Choroid plexus epithelial cell (primary cell): ENCODE measurements at places on chromosomes 11 and 22.
A peak's percentile ranks its signal among the peaks of the same experiment; 100 is the strongest.

- DNase-seq, result no peak
Observed at GRCh38 chr11:46159680-46160079, 38.4 kb upstream of the PHF21A start.

DNA sequence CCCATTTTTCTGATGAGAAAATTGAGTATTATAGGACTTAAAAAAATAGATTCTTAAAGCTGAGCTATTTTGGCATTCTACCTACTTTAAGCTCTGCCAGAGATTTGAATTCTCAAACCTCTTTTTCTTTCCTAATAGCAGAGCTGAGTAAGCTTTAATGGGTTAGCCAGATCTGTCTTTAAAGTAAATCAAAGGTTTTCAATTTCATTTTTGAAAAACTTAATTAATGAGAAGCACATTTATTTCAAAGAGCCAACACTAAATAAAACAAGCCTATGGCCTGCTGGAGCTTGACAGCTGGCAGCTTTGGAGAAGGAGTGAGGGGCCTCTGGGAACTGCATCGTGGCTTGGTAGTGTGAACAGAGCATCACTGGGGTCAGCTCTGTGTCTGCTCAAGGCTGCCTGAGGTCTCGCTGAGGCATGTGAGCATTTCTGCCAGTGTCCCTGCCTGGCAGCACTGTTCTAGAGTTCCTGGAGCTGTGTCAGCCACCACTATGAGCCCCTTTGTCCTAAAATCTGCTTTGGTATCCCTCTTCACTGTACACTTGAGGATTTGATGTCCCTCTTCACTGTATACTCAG is 50.4 kb upstream of the PRSS23 start:
- DNase-seq, result no peak

GRCh38 chr11:79193663-79194310 is 247.0 kb downstream of the TENM4 start:
- no peak for DNase-seq

GRCh38 chr11:36278531-36279282 is 10.5 kb downstream of the COMMD9 start:
- peak; percentile 78 for DNase-seq

- no peak for DNase-seq
Observed at GRCh38 chr22:20575724-20576444, 68.5 kb downstream of the MED15 start.

- DNase-seq, result no peak
Observed at GRCh38 chr11:78429660-78430059, 12.0 kb upstream of the GAB2 start.

GRCh38 chr22:24323233-24323632 is 52.6 kb downstream of the SPECC1L start:
- DNase-seq, result no peak

- DNase-seq, result peak; percentile 59
Observed at GRCh38 chr11:9150501-9150900, 59.1 kb upstream of the SCUBE2 start.

GRCh38 chr11:8719211-8719649 is 36.6 kb downstream of the RPL27A start:
- DNase-seq, result peak; percentile 78

DNA sequence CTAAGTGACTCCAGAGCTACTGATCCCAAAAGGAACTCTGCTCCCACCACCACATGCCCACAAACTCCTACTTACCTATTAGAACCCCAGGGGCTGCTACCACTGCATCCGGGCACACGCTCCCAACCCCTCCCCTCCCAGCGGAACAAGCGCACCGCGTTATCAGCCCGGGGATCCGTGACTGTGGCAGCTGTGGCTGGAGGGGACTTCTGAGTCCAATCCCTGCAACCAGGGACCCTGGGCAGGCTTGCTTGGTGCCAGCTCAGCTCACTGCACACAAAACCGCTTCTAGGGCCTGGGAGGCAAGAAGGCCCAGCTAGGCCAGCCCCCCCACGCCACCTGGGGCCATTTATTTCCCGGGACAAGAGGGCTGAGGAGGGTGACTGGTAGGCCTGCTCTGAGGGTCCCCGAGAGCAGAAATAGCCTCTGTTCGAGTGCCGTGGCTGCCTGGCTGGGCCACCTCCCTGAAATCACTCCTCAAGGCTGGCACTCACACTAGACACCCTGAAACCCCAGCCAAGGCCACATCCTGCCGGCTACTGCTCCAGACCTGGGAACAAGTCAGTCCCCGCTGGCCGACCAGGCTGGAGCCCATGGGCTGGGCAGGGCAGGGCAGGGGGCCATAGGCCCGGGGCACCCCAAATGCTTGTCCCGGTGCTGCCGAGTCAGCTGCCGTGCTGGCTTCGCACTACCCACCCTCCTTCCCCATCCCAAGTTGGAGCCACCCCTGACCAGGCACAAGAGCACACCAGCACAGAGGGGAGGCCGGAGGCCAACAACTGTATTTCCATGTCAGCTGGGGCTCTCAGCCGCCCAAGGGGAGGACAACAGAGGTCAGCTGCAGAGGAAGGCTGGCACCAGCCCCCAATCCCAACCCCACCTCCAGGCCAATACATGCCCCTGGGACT is 1.9 kb upstream of the IFITM10 start:
- no peak for DNase-seq

GRCh38 chr22:46515208-46516111 is 22.0 kb downstream of the CELSR1 start:
- DNase-seq, result peak; percentile 40

DNA sequence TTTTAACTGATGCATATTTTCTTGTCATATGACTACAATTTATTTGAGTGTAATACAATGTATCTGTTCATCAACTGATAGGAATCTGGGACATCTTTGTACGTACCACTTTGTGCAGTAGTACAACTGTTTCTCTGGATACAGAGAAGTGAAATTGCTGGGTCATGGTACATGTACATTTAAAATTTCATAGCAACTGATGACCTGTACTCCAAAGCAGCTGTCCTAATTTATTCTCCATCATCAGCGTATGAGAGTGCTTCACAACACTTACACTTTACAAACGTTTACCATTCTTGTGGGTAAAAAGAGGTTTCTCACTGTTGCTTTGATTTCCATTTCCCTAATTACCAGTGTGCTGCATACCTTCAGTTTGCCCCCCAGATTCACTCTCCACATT is 552.8 kb upstream of the CADM1 start:
- DNase-seq, result no peak

GRCh38 chr22:20238536-20238900 is 29.6 kb downstream of the RTN4R start:
- peak; percentile 5 for DNase-seq

- no peak for DNase-seq
Observed at GRCh38 chr11:63761188-63761587, 7.4 kb downstream of the ZFTA start.

- DNase-seq, result peak; percentile 56
Observed at GRCh38 chr11:68550485-68550817, 89.9 kb downstream of the PPP6R3 start.

DNA sequence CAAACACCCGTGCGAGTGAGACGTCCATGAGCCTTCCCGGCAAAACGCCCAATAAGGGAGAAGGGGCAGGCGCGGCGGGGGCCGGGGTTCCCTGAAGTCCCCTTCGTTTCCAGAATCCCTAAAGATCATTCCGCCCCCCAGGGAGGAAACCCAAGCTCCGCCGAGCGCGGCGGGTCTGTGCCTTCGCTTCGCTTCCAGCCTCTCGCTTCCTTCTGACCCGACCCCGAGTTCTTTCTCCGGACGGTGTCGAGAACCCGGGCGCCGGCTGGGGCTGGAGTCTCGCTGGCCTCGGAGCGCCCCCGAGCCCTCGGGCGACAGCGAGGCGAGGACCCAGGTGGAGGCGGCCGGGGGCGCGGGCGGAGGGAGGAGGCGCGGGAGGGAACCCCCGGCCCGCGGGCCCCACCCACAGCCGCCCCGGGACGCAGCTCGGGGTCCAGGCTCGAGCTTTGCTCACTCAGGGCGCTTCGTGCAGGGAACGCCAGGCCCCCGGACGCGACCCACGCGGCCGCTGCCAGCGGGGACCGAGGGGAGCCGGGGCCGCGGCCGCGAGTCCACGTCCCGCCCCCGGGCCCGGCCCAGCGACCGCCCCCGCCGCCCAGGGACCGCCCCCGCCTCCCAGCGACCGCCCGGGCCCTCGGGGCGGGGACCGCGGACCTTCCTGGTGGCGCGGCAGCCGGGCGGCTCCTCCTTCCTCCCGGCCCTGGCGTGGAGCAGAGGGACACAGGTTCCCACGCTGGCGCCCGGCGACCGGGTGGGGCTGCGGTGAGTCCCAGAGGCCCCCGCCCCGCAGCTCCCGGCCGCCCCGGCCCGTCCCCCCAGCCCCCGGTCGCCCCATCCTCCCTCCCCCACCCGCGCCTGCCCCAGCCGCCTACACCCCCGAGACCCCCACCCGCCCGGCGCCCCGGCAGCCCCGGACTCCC is at the start of gene PGGHG:
TSS of gene PGGHG (plus strand) at position 649 of the 920 bp plus-strand sequence. CDS start 691 bp downstream, outside the sequence.
- no peak for DNase-seq

GRCh38 chr22:45185718-45186514 is 22.2 kb downstream of the NUP50 start:
- DNase-seq, result no peak

- peak; percentile 9 for DNase-seq
Observed at GRCh38 chr11:118374729-118375128, 15.3 kb downstream of the UBE4A start.

GRCh38 chr11:118448294-118448693 is 12.0 kb downstream of the KMT2A start:
- peak; percentile 62 for DNase-seq

DNA sequence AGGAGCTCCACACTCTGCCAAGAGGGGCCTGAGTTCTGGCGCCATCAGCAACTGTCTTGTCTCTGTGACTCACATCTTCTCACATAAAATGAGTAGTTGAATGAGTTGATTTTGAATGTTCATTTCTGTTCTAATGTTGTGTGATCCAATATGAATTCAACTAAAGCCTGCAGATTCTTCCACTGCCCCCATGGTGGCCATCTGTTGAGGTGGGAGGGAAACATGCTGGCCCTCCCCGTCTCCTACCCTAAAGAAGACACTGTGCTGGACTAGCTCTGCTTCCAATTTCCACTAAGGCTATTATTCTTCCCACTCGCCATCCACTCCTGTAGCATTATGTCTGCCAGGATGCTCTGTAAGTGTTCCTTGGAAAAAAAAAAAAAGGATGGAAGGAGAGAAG is 555.6 kb upstream of the LARGE1 start:
- DNase-seq, result no peak

DNA sequence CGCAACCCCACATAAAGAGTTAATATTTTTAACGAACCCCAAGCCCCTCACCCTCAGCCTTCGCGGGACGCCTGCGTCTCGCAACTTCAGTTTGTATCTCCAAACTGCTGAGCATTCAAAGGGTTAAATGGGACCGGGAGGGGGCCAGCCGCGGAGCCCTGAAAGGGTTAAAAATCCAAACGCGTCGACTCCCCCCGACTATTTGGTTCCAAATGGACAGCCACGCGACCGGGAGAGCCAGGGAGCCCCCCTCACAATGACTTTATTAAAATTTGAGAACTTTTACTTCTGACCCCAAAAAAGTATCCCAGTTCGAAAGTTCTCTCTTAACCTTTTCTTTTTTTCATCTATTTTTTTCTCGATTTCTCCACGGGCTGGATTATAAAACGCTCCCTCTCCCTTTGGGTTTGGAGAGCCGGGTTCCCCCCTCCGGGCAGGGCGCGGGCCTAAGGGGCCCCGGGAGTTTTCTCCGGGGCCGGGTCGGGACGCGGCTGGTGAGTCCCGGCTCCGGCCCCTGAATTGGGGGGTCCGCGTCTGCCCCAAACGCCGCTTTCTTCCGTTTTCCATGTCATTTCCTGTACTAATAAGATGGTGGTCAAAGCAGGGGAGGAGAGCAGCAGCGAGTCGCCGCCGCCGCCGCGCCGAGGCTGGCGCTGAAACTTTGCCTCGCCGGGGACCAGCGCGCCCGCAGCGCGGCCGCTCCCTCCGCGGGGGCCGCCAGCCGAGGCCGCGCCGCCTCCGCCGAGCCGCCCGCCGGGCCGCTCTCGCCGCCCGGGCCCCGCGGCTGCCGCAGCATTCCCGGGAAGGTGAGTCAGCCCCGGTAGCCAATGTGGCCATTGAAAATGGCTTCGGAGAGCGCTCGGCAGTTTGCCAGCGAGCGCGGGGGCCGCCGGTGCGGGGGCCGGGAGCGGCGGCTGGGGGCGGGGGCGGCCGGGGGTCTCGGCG is at the start of gene PRDM11:
TSS of gene PRDM11 (plus strand) at position 568 of the 945 bp plus-strand sequence. CDS start 35,128 bp downstream, outside the sequence.
- peak; percentile 82 for DNase-seq

GRCh38 chr11:99766811-99767210 is 746.1 kb downstream of the CNTN5 start:
- peak; percentile 73 for DNase-seq
